Stimulated activated CD8-positive, alpha-beta memory T cell treated with anti-CD3 and anti-CD28 coated beads, Interleukin-15, amount 100 ng/mL, for 4 hours (primary cell): ENCODE measurements at places on chromosomes 7 and 10.

DNA sequence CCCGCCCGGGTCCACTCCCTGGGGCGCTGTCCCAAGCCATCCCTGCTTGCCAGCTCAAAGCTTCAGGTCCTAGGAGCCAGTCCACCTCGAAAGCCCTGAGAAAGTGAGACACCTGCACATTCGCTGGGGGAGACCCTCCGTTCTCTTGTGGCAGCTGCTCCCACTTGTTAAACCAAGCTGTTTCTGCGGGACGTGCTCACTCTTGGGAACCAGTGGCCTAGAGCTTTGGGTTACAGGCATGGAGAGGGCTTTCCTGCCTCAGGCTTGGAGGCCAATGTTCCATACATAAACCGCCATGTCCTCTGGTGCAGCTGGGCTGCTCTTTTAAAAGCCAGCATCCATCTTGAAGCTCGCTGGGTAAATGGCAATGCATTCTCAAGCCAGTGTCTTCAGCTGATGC is 19.9 kb upstream of the TTYH3 start:
- no peak for DNase-seq

DNA sequence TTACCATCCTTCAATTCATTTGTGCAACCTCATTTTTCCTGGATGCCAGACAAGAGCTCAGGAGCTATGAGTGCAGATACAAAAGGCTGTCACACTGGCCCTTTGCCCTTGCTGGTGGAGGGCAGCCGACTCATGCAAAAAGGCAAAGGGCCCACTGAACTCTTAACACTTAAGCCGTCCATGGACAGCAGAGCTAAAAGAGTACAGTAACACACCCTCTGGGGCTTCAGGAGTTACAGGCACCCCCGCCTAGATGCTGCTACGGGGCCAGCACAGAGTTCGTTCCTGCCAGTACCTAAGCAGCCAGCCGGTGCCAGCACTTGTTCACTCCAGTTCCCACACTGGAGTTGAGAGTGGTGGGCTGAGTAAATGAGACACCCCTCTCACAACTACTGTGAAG is 69.9 kb upstream of the MRLN start:
- DNase-seq, result no peak

GRCh38 chr7:99267481-99267840 is 5.2 kb upstream of the MYH16 start:
- DNase-seq, result no peak

DNA sequence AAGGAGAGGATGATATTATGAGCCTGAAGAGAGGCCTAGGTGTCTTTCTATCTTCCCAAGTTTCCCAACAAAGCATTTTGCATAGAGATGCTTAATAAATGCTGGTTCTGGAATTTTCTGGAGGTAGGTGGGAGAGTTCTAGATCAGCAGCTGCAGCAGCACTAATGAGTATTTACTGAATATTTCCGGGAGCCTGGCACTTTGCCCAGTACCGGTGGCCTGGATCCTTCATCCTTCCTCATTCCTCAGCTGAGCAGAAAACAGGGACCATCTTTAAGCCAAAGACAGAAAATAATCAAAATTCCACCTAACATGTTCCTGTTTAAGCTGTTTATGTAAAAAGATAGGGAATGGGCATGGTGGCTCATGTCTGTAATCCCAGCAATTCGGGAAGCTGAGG is 813.2 kb upstream of the AUTS2 start:
- DNase-seq, result no peak

GRCh38 chr7:130941322-130942210 is 207.6 kb upstream of the KLF14 start:
- no peak for DNase-seq
